ENCODE measurements at places on chromosomes 1 and 21.
A peak's percentile ranks its signal among the peaks of the same experiment; 100 is the strongest.

- DNase-seq: no peak
- H3K4me3 ChIP-seq: no peak overlapping the region
- no peaks in the 10 kb centered on the region for H3K36me3 ChIP-seq
- no peaks in the 10 kb centered on the region for H3K4me1 ChIP-seq
Measured at GRCh38 chr1:65691152-65691900, 101.4 kb upstream of the PDE4B start.

DNA sequence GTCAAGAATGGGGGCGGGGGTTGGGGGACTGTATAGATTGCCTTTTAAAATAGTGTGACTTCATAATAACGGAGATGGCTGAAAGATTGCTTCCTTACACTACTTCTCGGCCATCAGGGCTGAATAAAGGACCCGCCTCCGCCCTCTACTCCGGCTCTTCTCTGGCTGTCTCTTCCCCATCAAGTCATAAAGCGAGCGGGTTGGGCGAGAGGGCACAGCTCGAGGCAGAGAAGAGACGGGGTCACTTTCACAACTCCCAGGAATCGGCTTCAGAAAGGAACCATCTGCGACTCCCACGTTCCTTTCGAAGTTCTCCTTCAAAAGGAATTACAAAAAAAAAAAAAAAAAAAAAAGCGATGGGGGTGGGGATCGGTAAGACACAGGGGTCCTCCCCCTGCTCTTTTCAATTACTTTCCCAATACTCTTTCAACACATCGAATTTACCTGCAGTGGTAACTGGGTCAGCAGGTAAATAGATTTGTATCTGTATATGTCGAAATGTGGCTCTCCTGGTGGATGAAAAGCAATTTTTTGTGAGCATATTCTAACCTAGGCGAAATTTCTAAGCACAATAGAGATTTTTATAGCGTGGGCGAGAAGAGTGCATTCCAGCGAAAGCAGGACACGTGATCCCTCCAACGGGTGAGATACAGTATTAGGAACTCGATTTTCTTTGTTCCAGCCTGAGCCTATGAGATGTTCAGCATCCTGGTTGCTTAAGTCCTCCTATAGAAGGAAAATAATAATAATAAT is 2.0 kb downstream of the LRRC7 start:
- no peak overlapping the region for H3K4me3 ChIP-seq
- H3K27ac ChIP-seq: no peak overlapping the region
- DNase-seq: no peak
- no peaks in the 10 kb centered on the region for H3K36me3 ChIP-seq
- H3K4me1 ChIP-seq: no peaks in the 10 kb centered on the region
- H3K27me3 ChIP-seq: peaks cover 32% of the 10 kb centered on the region

GRCh38 chr1:147641291-147641690 is 29.0 kb downstream of the ACP6 start:
- H3K27me3 ChIP-seq: no peaks in the 10 kb centered on the region
- no peak overlapping the region for H3K27ac ChIP-seq
- H3K36me3 ChIP-seq: peaks cover 3% of the 10 kb centered on the region
- no peak overlapping the region for H3K4me3 ChIP-seq
- DNase-seq: no peak

GRCh38 chr21:27132266-27132665 is 165.4 kb upstream of the ADAMTS5 start:
- H3K36me3 ChIP-seq: no peaks in the 10 kb centered on the region
- no peaks in the 10 kb centered on the region for H3K4me1 ChIP-seq
- DNase-seq: no peak
- no peaks in the 10 kb centered on the region for H3K27me3 ChIP-seq

- H3K36me3 ChIP-seq: peaks cover 6% of the 10 kb centered on the region
- peaks cover 43% of the 10 kb centered on the region for H3K4me1 ChIP-seq
- DNase-seq: no peak
- H3K27ac ChIP-seq: peak within 1 kb of the TSS; percentile 84
- no peaks in the 10 kb centered on the region for H3K27me3 ChIP-seq
Measured at GRCh38 chr1:2194319-2194897, at the start of gene FAAP20. Gene FAAP20 (minus strand): TSS chr1:2194772. CDS start chr1:2194749, 23 bp downstream.

GRCh38 chr21:33264561-33264960 is 1.6 kb upstream of the IL10RB start:
- no peak overlapping the region for H3K27ac ChIP-seq
- no peaks in the 10 kb centered on the region for H3K27me3 ChIP-seq
- H3K36me3 ChIP-seq: peaks cover 20% of the 10 kb centered on the region
- H3K4me3 ChIP-seq: no peak overlapping the region
- DNase-seq: no peak

GRCh38 chr21:17777072-17777765 is 41.9 kb downstream of the C21orf91 start:
- no peak overlapping the region for H3K27ac ChIP-seq
- peaks cover 36% of the 10 kb centered on the region for H3K4me1 ChIP-seq
- peaks cover 5% of the 10 kb centered on the region for H3K27me3 ChIP-seq
- DNase-seq: no peak

DNA sequence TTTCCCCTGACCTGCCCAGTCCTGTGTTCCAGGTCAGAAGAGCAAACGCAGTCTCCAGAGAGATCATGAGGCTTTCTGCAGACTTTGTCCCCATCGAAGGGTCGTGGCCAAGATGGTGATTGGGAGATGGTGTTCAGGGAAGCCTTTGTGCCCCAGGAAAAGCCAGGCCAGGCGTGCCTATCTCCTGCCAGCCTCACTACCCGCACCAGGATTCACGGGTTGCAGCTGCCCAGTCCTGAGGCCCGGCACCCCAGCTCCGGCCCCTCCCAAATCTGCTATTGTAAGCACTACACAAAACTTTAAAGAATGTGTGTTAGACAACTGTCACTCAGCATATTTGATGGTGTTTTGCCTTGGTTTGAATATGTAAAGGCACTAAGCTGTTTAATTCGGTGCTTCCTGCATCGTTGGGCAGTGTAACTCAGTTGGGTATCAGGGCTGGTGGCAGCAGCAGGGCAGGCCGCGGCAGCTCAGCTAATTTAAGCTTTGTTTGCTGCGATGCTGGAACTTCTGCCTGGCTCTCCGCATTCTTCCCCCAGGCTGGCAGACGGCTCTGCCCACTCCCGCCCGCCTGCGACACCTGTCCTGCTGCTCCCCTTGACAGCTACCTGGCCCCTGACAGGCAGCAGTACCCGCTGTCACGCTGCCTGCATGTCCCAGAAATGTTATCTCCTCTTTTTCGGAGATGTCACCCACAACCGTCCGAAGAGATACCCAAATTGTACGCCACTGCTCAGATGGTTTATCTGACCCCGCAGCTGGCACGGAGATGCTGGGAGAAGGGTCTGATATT is 209.0 kb upstream of the VAMP3 start:
- no peaks in the 10 kb centered on the region for H3K4me1 ChIP-seq
- DNase-seq: no peak
- no peak overlapping the region for H3K27ac ChIP-seq
- H3K27me3 ChIP-seq: no peaks in the 10 kb centered on the region

All from B cell (primary cell).